Cortex of kidney (tissue), 1 donor: ENCODE measurements at places on chromosomes 11 and 22.

DNA sequence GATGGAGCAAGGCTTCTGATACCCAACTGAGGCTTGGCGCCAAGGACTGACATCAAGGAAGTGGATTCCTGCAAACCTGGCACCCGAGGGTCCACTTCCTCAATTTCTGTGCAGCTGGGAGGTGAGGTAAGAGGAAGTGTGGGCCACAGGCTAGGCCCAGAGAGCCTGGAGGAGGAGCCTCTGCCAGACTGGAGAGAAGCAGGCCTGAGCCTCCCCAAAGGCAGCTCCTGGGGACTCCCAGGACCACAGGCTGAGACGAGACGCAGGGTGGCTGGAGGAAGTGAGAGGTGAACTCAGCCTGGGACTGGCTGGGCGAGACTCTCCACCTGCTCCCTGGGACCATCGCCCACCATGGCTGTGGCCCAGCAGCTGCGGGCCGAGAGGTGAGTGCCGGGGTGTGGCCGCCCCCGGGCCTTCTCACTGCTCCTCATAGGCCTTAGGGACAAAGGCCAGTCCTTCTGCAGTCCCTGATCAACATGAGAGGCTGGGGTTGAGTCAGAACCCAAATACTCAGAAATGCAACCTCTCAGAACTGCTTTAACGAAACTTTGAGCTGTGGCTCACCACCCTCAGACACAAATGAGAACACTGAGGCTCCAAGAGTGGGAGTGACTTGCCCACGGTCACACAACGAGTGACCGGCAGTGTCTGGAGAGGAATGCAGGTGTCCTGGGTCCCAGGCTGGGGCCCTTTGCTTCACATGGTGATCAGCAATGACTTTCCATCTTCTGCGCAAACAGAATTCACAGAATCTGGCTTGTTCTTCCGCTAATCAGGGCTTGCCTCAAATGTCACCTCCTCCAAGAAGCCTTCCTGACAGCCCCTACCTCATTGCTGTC, at the start of gene NCF4:
Gene NCF4, plus strand, starts transcription at position 186 of the 839 bp plus-strand sequence. Its CDS starts 166 bp downstream, at position 352.
- DNase-seq = no peak

- DNase-seq = no peak
Observed at GRCh38 chr11:66341502-66342126, 3.3 kb downstream of the BRMS1 start.

DNA sequence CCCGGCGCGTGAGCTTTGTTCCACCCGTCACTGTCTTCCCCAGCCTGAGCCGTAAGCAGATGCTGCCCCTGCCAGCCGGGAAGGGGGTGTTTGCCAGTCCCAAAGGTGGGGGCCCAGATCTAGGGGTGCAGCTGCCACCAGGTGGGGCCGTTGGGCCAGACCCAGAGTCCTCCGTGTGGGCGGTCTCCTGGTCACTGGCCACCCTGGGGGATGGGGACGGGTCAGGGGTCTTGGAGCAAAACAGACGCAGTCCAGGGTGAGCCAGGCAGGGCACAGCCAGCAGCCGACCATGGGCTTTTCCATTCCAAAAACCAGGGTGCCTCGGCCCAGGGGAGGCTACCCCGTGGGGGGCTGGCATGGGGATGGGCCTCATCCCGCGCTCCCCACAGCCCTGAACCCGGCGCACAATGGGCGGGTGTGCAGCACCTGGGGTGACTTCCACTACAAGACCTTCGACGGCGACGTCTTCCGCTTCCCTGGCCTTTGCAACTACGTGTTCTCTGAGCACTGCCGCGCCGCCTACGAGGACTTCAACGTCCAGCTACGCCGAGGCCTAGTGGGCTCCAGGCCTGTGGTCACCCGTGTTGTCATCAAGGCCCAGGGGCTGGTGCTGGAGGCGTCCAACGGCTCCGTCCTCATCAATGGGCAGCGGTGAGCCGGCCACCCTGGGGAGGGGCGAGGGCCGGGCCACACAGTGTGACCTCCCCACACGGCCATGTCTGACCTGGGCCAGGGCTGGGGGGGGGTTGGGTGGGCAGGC, 3.5 kb downstream of the MUC5B start:
- no peak for DNase-seq

DNA sequence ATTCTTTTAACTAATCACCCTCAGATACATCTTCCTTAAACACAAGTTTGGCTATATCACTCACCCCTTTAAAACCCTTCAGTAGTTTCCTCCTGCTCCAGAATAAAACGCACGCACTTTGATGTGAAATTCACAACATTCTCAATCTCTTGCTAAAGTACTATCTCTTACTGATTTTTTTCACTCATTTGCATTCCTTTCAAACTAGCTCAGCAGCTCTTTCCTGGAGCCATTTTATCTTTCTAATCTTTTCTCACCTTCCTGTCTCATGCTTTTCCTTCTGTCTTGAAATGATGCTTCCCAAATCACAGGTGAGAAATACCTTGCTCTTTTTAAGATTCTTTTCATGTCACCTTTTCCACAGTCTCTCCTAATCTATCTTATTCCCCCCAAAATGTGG, 1074.4 kb downstream of the DLG2 start:
- no peak for DNase-seq

DNA sequence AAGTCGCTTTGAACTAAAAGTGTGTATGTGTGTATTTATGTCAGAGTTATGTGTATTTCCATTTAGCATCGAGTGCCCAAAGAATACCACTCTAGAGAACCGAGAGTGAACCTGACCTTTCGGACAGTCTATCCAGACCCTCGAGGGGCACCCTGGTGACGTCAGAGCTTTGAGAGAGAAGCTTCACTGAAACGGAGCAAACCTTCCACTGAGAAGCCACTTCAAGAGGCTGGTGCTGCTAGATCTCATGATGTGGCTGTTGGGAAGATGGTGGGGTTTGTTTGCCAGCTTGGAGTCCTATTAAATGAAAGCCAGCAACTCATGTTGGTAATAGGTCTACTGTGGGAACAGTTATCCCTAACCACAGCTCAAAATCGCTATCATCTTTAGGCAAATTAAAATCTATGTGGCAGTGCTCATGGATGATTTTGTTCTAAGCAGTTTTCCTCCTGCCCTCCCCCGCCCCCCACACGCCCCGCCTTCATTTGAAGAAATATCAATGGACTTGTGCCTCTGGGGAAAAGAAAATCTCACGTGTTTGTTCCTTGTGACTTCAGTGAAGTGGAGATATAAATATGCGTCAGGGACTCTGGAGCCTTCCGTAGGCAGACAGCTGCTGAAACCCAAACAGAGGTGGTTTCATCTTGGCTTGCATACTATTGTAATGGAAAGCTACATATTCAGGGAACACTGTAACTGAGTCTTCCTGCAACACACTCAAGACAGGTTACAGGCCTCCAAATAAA, 22.4 kb upstream of the C11orf96 start:
- DNase-seq = no peak

GRCh38 chr11:44592125-44592940, 26.9 kb downstream of the CD82 start:
- DNase-seq = no peak

- DNase-seq = no peak
Observed at GRCh38 chr11:126419801-126420697, 64.6 kb downstream of the ST3GAL4 start.

GRCh38 chr11:132490978-132491377, 1041.3 kb downstream of the OPCML start:
- DNase-seq = no peak

DNA sequence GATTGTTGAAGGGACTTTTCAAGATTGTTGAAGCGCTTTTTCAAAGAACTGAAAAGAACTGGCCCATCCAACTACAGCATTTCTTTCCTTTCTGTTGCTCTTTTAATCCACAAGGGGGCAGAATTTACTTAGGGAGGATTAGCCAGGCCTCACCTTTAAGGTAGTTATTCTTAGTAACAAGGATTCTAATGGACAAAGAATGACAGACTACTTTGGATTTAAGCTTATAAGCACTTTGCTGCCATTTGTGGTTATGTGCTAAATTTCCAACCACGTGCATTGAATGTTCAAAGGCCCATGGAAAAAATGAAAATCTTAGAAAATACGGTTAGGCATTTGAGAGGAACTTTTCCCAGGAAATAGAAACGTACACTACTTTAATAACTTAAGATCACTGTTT, 49.5 kb upstream of the HSPA8 start:
- no peak for DNase-seq

GRCh38 chr11:130218501-130219070, 59.0 kb downstream of the ST14 start:
- DNase-seq = no peak

DNA sequence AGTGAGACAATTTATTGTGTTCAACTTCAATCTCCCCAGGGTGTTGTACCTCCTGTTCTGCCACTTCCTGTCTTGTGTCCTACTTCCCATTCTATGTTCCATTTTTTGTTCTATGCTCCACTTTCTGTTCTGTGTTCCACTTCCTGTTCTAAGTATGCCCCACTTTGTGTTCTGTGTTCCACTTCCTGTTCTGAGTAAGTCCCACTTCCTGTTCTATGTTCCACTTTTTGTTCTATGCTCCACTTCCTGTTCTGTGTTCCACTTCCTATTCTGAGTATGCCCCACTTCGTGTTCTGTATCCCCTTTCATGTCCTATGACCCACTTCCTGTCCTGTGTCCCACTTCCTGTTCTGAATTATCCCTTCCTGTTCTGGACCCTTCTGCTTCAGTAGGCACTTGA, 732.7 kb downstream of the TBC1D22A start:
- no peak for DNase-seq

GRCh38 chr11:88414981-88415413, 77.5 kb upstream of the CTSC start:
- no peak for DNase-seq

DNA sequence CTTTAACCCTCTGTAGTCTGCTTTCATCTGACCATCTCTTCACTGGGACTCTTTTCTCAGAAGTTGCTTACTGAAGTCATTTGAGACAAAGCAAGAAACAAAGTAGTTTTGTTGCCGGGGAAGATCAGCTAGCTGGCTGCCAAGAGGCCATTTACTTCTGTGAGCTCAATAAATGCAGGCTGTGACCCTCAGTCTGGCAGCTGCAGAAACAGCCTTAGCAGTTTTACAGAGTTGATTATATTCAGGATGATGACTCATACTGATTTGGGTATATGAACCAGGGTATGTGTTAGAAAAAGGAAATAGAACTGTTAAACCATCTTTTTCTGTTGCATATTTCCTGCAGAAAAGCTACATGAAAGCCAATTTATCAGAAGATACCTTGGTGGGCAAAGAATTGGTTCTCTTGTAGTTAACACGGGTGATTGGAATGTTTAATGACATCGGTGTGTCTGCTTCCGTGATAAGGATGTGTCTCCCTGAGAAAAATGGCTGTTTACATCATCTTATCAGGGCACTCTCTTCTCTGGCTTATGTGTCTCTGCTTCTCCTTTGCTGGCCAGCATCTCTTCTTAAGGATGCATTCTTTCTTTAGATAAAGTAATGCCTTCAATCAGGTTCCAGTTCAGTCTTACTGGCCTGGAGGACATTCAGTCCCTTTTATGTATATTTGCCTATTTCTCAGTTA, 18.5 kb downstream of the FIBIN start:
- no peak for DNase-seq

GRCh38 chr11:122310766-122311165, 194.8 kb upstream of the BLID start:
- no peak for DNase-seq

- no peak for DNase-seq
Observed at GRCh38 chr11:67211656-67212436, 54.4 kb upstream of the GRK2 start.

GRCh38 chr11:99069856-99070444, 49.2 kb downstream of the CNTN5 start:
- no peak for DNase-seq

DNA sequence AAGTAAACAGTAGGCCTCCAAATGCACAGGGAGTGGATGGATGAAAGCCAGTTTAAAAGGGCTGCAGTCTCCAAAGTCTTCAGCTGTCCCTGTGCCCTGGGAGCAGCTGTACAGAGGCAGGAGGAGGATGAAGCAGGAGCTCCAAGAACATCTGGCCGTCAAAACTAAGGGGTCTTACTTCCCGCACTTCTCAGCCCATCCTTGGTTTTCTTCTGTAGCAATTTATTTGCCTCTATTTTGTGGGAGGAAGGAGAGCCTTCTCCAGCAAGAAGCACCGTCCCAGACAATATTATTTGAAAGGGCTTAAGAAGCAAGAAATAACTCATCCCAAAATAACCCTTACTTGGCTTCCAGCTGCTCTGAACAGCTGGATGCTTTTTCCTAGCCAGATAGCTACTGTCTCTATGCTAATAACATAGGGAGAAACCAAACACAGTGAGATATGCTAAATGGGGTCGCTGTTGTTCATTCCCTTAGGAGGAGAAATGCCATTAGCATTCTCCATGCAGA, 133.2 kb downstream of the SPATA19 start:
- no peak for DNase-seq

DNA sequence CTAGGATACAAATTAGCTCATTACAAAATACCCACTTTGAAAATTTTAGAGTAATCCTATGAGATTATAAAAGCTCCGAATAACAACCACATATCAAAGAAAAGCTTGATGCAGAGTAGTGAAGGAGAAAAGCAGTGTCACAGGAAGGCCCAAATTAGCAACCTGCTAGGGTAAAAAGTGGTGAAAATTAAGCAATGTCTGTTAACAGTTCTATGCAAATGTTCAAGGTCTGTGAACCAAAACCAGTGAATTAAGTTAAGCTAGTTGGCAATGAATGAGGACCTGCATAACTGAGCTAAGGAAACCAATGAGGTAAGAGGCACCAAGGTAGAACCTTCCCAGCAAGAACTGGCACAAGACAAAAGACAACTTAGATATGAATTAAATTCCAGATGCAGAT, 29.6 kb downstream of the PRDM10 start:
- no peak for DNase-seq

- no peak for DNase-seq
Observed at GRCh38 chr11:2934021-2934550, 4.9 kb upstream of the PHLDA2 start.

- no peak for DNase-seq
Observed at GRCh38 chr11:79762279-79762921, 321.6 kb upstream of the TENM4 start.

DNA sequence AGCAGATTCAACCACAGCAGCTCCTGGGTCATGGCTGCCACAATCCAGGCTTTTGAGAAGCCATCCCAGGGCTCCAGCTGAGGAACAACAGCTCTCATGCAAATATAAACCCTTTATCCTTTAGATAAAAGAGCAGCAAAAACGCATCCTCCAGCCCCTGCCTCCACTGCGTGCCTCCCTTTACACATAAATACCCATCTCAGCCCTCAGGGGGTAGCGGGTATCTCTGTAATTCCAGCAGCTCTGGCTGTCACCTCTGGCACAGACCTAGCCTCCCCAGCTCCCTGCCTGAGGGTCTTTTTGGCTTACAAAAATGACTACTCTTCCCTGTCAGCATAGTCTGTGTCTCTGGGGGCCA, 21.6 kb downstream of the LMO1 start:
- DNase-seq = no peak

DNA sequence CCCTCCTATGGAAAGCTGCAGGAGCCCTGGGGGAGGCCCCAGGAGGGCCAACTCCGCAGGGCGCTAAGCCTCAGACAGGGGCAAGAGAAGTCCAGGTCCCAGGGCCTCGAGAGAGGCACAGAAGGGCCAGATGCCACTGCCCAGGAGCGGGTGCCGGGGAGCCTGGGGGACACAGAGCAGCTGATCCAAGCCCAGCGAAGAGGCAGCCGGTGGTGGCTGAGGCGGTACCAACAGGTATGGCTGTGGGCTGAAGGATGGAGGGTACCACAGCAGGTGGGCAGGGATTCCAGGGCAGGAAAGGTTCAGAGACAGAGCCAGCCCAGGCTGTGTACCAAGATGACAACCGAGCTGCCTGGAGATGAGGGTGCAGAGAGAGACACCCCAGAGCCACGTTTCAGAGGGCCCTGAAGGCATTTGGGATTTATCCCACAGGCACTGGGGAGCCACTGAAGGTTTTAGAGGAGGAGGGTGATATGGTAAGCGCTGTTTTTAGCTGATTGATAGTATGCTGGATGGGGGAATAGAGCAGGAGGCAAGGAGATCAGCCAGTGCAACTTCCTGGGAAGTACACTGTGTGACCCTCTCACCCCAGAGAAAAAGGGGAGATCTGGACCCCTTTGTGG, 412 bp downstream of the C11orf86 start:
- no peak for DNase-seq
